ENCODE measurements at places on chromosomes 1 and 21.

GRCh38 chr1:79979346-79979745 is 972.8 kb upstream of the ADGRL4 start:
- DNase-seq = no peak

GRCh38 chr1:175887521-175887920 is 144.1 kb upstream of the TNR start:
- DNase-seq = no peak

DNA sequence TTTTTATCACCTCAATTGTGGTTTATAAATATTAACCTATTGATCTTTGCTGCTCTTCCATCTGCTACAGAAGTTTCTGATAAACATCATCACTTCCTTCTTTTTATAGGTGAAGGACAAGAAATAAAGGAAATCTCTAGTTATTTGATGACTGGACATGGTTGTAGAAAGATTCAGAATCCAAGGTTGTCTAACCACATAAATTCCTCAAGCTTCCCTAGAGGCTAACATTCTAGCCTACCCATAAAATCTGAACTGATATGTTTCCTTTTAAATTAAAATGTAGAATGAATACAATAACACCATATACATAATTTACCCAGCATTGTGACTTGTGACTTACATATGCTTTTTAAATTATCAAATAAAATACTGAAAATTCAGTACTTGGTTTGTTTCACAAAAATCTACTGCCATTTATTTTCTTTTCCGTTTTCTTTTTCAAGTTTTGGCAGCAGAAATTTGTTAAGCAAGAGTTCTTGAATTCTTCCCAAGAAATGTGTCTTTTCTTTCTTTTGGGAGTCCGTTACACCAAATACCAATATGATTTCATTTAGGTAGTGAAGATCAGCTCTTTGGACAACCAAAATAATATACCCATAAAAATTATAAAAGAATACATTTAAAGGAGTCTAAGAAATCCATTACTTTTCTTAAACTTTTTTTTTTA is 513.2 kb upstream of the ADGRL2 start:
- no peak for DNase-seq

GRCh38 chr1:223142269-223142668 is 779 bp downstream of the TLR5 start:
- no peak for DNase-seq

- no peak for DNase-seq
Measured at GRCh38 chr1:19044975-19045831, 88.7 kb upstream of the IFFO2 start.

GRCh38 chr1:115980156-115980555 is 3.8 kb downstream of the SLC22A15 start:
- no peak for DNase-seq

Data from activated CD4-positive, alpha-beta T cell treated with anti-CD3 and anti-CD28 coated beads for 24 hours (primary cell).